Hepatocyte (in vitro differentiated cells): ENCODE measurements at places on chromosomes 5 and 9. TPM values are rescaled to one million over a fixed set of nuclear protein-coding genes. Genes with fewer than 3 reads are reported as not detected.

Gene FOXD4L5
- total RNA-seq: 0.04 TPM in 1 of 2 replicates, not detected in the other

Gene SOHLH1
- total RNA-seq: not detected in 2 replicates

GRCh38 chr5:39486361-39486760, 61.6 kb upstream of the DAB2 start:
- no peak for DNase-seq
- no peak overlapping the region for H3K27ac ChIP-seq
- H3K4me1 ChIP-seq: no peaks in the 10 kb centered on the region
- no peak overlapping the region for H3K4me3 ChIP-seq

Gene IPO11
- 18.3 and 24.2 TPM in 2 replicates for total RNA-seq

GRCh38 chr5:139884144-139884543, 88.5 kb downstream of the PSD2 start:
- DNase-seq: no peak
- no peaks in the 10 kb centered on the region for H3K36me3 ChIP-seq
- H3K27me3 ChIP-seq: peaks cover 10% of the 10 kb centered on the region
- no peak overlapping the region for H3K4me3 ChIP-seq

DNA sequence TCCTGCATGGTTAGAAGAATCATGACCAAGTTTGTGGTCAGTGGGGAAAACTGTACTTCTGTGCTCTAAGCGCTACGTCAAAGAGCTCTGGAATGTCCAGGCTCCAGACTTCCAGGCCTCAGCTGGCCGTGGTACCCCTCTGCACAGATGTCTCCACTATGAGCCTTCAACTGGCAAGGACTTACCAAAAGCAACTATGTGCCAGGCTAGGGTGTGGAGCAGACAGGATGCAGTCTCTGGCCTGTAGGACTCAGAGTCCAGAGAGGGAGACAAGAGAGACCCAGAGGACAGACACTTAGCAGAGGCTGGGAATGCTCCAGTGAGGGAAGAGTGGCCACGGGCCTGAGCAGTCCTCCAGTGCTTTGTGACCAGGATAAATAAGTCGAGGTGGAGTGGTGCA, 31.0 kb upstream of the TCF7 start:
- DNase-seq: no peak
- no peaks in the 10 kb centered on the region for H3K36me3 ChIP-seq
- no peaks in the 10 kb centered on the region for H3K27me3 ChIP-seq
- H3K4me1 ChIP-seq: no peaks in the 10 kb centered on the region
- H3K27ac ChIP-seq: no peak overlapping the region

GRCh38 chr9:110283751-110284150, 27.4 kb upstream of the TXN start:
- H3K27ac ChIP-seq: peak overlapping the region; percentile 84
- H3K4me3 ChIP-seq: no peak overlapping the region
- H3K27me3 ChIP-seq: no peaks in the 10 kb centered on the region
- DNase-seq: peak; percentile 55
- H3K4me1 ChIP-seq: peaks cover 11% of the 10 kb centered on the region
- H3K36me3 ChIP-seq: no peaks in the 10 kb centered on the region

DNA sequence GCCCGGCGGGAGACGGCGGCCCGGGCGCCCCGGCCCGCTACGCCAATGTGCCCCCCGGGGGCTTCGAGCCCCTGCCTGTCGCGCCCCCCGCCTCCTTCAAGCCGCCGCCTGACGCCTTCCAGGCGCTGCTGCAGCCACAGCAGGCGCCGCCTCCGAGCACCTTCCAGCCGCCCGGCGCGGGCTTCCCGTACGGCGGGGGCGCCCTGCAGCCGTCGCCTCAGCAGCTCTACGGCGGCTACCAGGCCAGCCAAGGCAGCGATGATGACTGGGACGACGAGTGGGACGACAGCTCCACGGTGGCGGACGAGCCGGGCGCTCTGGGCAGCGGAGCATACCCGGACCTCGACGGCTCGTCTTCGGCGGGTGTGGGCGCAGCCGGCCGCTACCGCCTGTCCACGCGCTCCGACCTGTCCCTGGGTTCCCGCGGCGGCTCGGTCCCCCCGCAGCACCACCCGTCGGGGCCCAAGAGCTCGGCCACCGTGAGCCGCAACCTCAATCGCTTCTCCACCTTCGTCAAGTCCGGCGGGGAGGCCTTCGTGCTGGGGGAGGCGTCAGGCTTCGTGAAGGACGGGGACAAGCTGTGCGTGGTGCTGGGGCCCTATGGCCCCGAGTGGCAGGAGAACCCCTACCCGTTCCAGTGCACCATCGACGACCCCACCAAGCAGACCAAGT, 723 bp downstream of the SNX18 start:
- H3K27me3 ChIP-seq: no peaks in the 10 kb centered on the region
- H3K36me3 ChIP-seq: no peaks in the 10 kb centered on the region
- DNase-seq: peak; percentile 81
- peak overlapping the region; percentile 97 for H3K27ac ChIP-seq
- H3K4me1 ChIP-seq: peaks cover 23% of the 10 kb centered on the region

DNA sequence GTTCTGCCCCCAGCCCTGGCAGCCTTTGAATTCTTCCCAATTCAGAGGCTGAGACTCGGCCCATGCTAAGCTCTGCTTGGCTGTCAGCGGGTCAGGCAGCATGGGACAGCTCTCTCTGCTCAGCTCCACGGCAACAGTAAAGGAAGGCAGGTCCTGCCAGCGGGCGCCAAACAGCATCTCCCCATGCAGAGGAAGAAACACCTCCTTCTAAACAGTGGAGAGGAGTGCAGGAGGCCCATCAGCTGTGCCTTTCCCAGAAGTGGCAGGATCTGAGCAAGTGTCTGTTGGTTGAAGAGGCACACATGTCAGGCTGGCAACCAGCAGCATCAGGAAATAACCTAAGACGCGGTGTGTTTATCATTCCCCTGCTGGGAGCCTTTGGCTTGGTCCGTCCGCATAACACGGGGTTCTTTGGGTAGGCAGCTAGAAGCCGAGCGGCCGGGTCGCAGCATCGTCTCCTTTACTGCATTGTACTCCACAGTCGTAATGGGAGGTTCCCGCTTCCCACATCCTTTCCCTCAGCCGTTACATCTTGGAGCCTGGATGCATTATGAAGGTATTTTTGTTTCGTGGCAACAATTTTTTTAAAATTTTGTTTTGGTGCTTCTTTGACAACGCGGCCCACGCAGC, 42.7 kb upstream of the NCS1 start:
- no peaks in the 10 kb centered on the region for H3K27me3 ChIP-seq
- no peak for DNase-seq
- peak overlapping the region; percentile 83 for H3K27ac ChIP-seq
- H3K4me1 ChIP-seq: peaks cover 10% of the 10 kb centered on the region
- no peak overlapping the region for H3K4me3 ChIP-seq

Gene CDH6
- total RNA-seq: 34.3 and 36.9 TPM in 2 replicates

DNA sequence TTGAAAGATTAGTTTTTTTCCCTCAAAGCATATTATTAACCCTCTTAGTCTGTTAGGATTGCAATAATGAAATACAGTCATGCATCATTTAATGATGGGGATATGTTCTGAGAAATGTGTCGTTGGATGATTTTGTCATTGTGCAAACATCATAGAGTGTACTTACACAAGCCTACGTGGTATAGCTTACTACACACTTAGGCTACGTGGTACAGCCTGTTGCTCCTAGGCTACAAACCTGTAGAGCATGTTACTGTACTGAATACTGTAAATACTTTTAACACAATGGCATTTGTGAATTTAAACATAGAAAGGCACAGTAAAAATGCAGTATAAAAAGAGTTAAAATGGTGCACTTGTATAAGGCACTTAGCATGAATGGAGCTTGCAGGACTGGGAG, 132.7 kb downstream of the PDE8B start:
- no peaks in the 10 kb centered on the region for H3K27me3 ChIP-seq
- H3K4me1 ChIP-seq: peaks cover under 1% of the 10 kb centered on the region
- no peak overlapping the region for H3K27ac ChIP-seq
- H3K36me3 ChIP-seq: no peaks in the 10 kb centered on the region

- no peak overlapping the region for H3K4me3 ChIP-seq
- no peak for DNase-seq
- H3K27me3 ChIP-seq: no peaks in the 10 kb centered on the region
- H3K27ac ChIP-seq: no peak overlapping the region
These were observed 98.2 kb upstream of the TNFAIP8 start for GRCh38 chr5:119257613-119258012.

GRCh38 chr9:35579130-35579529, 25.9 kb upstream of the TESK1 start:
- no peaks in the 10 kb centered on the region for H3K4me1 ChIP-seq
- H3K27ac ChIP-seq: no peak overlapping the region
- no peak overlapping the region for H3K4me3 ChIP-seq
- no peaks in the 10 kb centered on the region for H3K36me3 ChIP-seq
- DNase-seq: no peak
- no peaks in the 10 kb centered on the region for H3K27me3 ChIP-seq

Gene PCDHA4
- total RNA-seq: 25.2 and 30.0 TPM in 2 replicates

Gene OR1J2
- total RNA-seq: not detected in 2 replicates

Gene SLC4A9
- 0.07 TPM in 1 of 2 replicates, not detected in the other for total RNA-seq

DNA sequence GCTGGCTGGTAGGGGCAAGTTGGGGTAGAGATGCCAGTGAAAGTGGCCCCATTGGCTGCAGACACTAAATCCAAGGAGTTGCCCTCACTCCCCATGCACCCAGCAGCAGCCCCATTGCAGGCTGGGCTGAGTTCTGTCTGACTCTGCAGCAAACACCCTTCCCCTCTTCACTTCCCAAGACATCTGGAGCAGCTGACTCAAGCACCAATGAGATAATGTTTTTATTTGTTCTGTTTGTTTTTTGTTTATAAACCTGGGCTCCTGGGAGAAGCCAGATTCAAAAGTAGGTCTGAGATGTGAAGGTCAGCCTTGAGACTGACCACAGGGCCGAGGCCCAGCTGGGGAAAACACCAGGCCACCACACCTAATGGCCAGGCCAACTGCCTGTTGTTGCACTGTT, 545.9 kb upstream of the KLF4 start:
- DNase-seq: no peak
- no peaks in the 10 kb centered on the region for H3K36me3 ChIP-seq
- H3K27me3 ChIP-seq: no peaks in the 10 kb centered on the region
- H3K27ac ChIP-seq: no peak overlapping the region
- H3K4me1 ChIP-seq: peaks cover 3% of the 10 kb centered on the region

Gene TMEM174
- not detected in 2 replicates for total RNA-seq

GRCh38 chr5:96110300-96110699, 148.6 kb upstream of the ELL2 start:
- H3K4me1 ChIP-seq: no peaks in the 10 kb centered on the region
- no peak overlapping the region for H3K27ac ChIP-seq
- no peaks in the 10 kb centered on the region for H3K27me3 ChIP-seq
- DNase-seq: no peak
- no peak overlapping the region for H3K4me3 ChIP-seq

Gene PRRX2
- total RNA-seq: 5.7 and 9.7 TPM in 2 replicates

Gene PPP1R26
- total RNA-seq: 12.5 and 15.6 TPM in 2 replicates

Gene SH3TC2
- total RNA-seq: 3.5 and 3.8 TPM in 2 replicates

Gene TNFSF8
- total RNA-seq: not detected in 2 replicates

GRCh38 chr5:104053353-104053649, 490.7 kb upstream of the NUDT12 start:
- H3K27ac ChIP-seq: no peak overlapping the region
- H3K4me3 ChIP-seq: no peak overlapping the region
- H3K36me3 ChIP-seq: no peaks in the 10 kb centered on the region
- no peaks in the 10 kb centered on the region for H3K27me3 ChIP-seq

Gene SNAPC4
- total RNA-seq: 5.3 and 10.5 TPM in 2 replicates

Gene FST
- total RNA-seq: 15.3 and 18.4 TPM in 2 replicates

DNA sequence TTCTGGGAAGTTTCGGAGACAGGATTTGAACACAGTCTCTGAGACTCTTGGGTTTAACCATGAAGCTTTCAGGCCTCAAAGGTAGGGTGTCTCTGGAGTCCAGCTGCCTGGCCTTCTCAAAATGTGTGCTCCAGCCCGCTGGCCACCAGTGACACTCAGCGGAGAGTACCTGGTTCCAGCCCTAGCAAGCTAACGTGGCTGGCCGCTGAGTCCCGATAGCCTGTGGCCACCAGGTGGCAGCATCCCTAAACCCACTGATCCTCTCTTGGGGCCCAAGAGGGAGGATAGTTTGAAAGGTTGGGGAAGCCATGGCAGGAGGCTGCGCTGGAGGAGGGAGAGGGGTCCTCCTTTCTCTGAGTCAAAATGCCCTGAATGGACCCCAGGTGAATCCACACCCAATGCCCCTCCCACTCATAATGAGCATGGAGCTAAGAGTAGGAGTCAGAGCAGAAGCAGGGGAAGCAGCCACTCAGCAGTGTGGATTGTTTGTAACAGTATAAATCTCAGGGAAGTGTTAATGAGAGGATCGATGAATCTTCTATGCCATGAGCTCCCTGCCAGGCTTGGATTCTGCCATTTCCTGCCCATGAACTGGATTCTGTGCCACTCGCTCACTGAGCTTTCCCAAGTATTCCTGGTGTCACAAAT, 5.4 kb upstream of the TIFAB start:
- H3K27me3 ChIP-seq: peaks cover 3% of the 10 kb centered on the region
- no peaks in the 10 kb centered on the region for H3K4me1 ChIP-seq
- DNase-seq: peak; percentile 77
- H3K27ac ChIP-seq: no peak overlapping the region
